Retinal pigment epithelial cell (primary cell): ENCODE measurements at places on chromosomes 1 and 21.

DNA sequence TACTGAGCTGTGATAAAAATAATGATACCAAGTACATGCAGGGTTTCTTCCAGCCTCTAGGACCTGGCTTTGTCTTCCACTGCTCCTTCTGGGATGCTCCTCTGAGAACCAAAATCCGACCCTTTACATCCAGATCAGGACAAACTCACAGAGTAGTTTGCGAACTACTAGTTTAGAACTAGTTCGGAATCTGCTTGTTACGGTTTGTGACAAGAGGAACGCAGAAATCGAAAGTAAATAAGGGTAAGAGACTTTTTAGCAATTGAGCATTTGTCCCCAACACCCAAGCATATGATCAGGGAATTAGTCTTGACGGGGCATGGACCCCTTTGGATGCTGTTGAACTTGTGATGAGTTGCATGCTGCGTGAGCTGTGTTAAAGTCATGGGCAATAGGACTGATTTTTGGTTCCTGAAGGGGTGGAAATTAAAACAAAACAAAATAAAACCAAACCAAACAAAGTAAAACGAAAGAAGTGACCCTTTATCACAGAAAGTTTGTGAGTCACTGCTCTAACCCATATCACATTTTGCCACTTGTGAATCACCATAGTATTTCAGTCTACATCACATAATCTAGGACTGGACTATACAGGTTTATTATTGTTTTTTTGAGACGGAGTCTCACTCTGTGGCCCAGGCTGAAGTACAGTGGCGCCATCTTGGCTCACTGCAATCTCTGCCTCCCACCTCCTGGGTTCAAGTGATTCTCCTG, 35.7 kb upstream of the ERRFI1 start:
- DNase-seq = no peak

DNA sequence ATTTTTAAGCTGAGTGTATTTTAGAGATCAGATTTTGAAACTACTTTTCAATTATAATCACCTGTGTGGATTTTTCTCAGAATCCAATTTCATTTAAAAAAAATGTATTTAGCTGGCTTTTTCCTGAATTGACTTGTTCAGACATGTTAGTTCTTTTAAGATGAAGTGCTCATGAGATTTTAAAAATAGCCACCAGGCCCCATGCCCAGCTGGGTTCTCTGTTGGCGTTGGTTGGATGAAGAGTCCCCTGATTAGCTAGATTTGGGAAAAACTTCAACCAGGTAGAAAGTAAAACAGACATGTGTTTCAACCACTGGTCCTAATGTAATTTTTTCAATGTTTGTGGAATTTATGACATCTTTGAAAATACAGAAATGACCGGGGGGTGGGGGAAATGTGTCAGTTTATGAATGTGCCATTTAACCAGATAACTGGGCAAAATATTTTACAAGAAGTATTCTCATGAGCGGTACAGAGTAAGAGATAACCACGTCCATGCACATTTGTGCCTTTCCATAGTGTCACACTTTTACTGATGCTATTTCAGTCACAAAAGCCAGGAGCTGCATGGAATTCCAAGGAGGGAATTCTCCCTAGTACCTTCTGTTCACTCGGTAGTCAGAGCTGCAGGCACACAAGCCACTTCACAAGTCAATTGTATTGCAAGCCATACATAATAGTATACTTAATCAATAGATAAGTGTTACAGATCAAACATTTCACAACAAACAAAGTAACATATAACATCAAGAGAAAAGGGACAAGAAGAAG, 51.1 kb downstream of the KCNK1 start:
- DNase-seq = no peak

GRCh38 chr1:100265562-100265930, 470 bp upstream of the RTCA start:
- no peak for DNase-seq

DNA sequence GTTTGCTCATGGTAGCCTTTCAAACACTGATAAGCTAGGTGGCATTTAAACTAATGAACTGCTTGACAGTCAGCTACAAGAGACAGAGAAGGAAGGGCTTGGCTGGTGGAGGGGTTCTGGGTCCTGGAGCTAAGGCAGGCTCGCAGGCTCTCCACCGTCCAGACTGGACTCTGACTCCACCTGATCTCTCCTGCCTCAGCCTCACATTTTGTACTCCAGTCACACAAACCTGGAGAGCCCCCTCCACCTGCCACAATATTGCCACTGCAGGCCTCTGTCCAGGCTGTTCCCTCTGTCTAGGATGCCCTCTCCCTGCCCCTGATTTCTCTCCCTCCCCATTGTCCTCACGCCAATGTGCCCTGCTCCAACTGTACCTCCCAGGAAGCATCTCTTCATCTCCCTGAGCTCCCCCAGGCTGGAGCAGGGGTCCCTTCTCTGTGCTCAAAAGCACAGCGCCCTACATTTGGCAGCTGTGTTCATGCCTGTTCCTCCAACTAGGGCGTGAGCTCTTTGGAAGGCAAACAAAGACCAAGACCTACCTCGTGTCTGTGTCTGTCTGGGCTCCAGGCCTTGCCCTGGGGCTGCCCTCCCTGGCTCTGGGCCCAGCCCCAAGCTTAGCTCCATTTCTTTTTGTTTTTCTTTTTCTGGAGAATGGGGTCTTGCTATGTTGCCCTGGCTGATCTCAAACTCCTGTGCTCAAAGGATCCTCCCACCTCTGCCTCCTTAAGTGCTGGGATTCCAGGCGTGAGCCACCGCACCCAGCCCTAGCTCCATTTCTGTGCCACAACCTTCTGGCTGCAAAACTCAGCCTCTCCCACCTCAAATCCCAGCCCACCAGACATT, 2.9 kb downstream of the TIE1 start:
- no peak for DNase-seq

DNA sequence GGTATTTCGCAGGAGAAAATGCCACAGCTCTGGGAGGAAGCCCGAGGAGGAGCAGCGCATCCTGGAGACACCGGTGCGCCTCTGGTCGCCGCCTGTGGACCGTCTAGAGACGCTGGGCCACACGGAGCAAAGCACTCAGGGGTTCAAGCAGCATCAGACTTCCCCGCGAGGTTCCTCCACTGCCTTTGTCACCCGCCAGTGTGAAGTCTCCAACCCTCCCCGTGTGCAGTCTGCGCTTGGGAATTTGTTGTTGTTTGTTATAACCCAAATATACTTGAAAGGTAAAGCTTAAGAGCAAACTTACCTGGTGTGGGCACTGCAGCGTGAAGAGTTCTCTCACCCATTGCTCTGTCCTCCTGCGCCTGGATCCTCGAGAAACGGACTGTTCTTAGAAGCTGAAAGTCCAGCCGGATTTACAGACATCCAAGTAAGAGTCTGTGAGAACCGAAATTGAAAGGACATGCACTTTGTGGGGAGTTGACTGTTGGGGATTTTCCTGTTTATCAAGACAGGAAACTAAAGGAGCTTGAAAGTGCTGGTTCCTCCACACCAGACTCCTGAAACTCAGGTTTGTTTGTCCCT, at the start of gene GBP4:
TSS of gene GBP4 (minus strand) at position 452 of the 582 bp plus-strand sequence. CDS start at position 344, 108 bp downstream.
- DNase-seq = no peak

- no peak for DNase-seq
These were observed 62.2 kb upstream of the SLC44A3 start for GRCh38 chr1:94757931-94758330.

DNA sequence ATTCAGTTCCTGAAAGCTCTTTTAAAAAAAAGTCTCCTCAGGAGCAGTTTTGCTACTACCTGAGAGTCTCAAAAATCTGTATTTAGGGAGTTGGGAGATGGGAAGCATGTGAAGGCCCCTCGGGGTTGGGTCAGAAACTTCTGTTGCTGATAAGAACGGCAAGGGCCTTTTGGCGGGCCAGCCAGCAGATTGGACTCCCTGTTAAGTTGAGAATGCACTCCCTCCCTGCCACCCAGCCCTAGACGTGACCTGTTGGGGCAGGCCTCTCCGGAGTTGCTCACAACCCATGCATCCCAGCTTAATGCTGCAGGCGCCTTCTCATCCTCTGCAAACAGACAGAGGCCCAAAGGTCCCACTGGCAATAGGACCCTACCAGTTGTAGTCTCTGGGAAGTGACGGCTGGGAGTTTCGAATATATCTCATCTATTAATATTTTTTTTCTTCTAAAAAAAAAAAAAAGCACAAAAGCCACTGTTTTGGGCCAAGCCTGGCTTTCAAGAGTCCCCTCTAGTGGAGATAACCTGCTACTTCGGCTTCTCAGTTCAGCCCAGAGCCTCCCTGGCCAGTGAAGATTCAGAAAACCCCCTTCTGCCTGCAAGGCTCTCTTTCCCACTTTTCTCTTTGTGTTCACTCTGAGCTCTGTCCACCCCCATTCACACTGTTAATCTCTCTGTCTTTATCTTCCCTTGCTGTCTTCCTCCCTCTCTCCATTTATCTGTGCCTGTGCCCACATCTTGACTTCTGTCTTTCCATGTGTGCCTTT, 5.3 kb downstream of the PLXNA2 start:
- DNase-seq = no peak

GRCh38 chr1:206834711-206835110, 30.7 kb upstream of the IL20 start:
- no peak for DNase-seq

- DNase-seq = no peak
These were observed 26.2 kb downstream of the HEYL start for GRCh38 chr1:39613250-39613649.

GRCh38 chr1:234776256-234776875, 166.4 kb upstream of the IRF2BP2 start:
- DNase-seq = no peak

DNA sequence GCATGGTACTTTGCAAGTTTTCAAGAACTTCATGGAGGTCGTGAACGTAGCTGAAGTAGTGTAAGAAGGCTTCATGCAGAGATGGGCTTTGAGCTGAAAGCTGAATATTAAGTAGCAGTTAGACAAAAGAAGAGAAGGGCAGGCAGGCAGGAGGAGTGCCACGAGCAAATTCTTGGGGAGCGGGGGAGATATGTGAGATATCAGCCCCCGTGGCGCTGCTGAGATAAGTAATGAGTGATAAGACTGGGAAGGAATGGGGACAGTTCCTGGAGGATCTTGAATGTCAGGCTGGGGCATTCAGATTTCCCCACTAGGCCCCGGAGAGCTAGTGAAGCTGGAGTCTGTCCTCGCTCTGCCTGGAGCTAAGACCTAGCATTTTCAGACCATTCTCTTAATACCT, 27.9 kb upstream of the KIRREL1 start:
- no peak for DNase-seq

GRCh38 chr1:85463731-85464496, 1.0 kb downstream of the DDAH1 start:
- DNase-seq = no peak

DNA sequence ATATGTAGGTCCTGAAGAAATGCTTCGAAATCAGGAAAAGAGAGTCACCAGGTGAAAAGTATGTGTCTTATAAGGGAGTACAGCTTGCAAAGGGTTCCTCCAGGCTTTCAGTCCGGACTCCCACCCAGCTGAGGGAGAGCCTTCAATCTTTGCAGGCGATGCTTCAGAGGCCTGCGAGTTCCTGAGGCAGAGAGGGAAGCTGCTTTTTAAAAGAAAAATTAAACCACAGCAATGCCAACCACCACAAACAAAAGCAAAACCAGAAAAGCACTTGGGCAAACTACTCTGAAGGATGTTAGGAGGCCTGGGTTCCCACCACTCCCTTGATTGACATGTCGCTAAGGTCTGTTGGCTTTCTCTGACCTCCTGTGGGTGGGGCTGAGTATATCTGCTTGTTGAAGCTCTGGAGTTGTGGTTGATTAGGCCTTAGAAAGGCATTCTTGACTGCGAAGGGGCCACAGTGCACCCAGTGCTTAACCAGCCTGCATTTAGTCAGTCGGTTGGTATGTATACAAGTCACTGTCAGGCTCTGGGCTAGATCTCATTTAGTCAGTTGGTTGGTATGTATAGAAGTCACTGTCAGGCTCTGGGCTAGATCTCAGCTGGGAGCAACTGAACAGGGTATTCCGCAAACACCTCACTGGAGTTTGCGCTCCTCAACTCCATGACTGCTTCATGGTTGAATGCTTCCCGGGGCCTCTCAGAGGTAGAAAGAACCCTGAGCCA, 1.2 kb downstream of the NIPAL3 start:
- DNase-seq = peak; percentile 68

- no peak for DNase-seq
These were observed 6.0 kb downstream of the DPT start for GRCh38 chr1:168723000-168723399.

DNA sequence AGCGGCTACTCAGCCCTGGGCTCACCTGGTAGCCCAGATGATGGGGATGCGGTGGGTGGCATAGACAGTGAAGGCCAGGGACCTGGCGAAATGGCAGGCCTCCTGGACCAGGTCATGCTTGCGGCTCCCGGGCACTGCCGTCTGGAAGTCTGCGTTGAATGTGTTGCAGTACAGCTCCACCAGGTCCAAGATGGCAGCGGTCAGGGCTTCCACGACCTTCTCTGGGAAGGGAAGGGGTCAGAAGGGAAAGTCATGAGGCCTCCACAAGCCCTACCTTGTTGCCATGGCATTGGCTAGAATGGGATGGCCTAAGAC, 38.8 kb downstream of the PIK3C2B start:
- DNase-seq = no peak

DNA sequence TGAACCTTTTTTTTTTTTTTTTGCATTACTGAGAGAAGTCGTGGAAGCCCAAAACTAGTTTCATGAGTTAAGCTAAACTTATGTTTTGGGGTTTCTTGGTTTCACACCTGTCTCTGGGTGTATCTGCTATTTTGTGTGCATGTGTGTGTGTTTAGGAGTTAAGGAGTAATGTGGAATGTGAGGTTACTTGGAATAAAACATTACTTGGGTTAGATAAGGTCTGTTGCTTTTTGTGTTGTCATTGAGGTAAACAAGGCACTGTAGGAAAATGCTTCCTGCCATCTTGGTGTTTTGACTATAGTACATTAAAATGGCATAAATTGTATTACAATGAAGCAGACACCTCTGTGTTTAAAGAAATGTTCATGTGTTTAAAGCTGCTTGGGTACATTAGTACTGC, 2.9 kb downstream of the TENT5C start:
- DNase-seq = no peak

DNA sequence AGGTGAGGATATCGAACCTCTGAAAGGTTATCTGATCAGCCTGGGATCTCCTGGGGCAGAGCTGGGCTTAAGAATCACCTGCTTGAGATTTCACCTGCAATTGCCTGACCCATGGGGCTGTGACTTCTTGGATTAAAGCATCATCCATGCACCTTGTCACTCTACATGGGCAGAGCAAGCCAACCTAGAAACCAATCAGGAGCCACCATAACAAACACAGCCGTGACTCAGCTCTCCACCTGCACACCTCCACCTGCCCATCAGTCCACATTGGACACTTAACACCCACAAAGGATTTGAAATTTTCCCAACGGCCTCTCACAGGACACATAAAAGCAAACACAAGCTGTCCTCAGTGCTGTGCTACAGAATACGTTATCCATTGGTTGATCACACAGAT, 35.1 kb upstream of the ETS2 start:
- no peak for DNase-seq

GRCh38 chr21:39663066-39663465, 50.3 kb downstream of the B3GALT5 start:
- DNase-seq = no peak

DNA sequence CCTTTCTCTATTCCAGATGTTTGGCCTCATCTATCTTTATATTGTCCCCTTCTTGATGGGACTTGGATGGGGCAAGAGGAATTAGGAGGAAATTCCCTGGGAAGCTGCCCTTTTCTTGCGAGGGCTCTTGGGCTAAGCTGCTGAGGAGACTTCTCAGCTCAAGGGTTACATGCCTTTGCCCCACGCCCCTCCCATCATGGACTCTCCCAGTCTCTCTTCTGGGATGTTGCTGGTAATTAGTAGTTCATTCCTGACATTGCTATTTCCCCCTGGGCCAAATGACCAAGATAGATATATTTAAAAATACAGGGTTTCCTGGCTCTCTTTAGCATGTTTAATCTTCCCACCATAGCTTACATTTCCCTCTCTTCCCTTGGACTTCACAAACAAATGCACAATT, 90.6 kb upstream of the RALGPS2 start:
- DNase-seq = no peak

GRCh38 chr1:20355828-20356735, 65.4 kb downstream of the VWA5B1 start:
- DNase-seq = no peak
